ENCODE measurements at places on chromosomes 5 and 9.

GRCh38 chr9:70486127-70486526, 71.7 kb upstream of the KLF9 start:
- DNase-seq, result no peak

DNA sequence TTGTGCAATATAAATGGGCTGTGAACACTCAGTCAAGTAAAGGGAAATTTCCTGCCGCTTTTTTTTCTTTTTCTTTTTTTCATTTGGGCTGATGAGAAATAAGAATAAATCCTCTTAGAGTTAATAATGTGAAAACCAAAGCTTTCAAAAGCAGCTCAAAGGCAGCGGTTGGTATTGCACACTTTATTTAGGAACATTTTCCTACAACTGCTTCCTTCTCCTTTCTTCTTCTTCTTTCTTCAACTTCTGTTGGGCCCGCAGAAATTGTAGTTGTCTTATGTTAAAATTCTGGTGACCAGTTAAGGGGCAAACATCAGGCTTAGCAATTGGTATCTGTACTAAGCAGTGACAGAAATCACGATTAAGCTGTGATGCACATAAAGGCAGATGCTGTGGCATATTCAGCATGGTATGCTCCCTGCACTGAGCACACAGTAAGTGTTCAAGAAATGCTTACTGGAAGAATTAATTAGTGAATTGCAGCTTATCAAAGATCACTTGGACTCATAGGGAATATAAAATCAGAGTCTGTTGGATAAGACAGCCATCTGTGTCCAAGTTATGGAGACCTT, 85.4 kb downstream of the ANKRD55 start:
- no peak for DNase-seq

GRCh38 chr5:93252165-93252564, 328.9 kb downstream of the NR2F1-AS1 start:
- no peak for DNase-seq

- DNase-seq, result no peak
Observed at GRCh38 chr5:142315096-142315900, 9.5 kb downstream of the SPRY4 start.

- DNase-seq, result no peak
Observed at GRCh38 chr9:94643176-94643575, 3.9 kb upstream of the FBP1 start.

DNA sequence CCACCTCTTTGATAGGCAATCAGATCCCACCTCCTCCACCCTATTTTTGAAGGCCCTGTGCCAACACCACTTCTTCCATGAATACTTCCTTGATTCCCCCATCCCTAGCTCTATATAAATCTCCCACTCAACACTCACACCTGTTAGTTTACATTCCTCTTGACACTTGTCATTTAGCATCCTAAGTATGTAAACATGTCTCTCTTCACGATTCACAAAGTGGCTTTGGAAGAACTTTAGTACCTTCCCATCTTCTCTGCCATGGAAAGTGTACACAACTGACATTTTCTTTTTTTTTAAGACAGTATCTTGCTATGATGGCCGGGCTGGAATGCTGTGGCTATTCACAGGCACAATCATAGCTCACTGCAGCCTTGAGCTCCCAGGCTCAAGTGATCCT, 1.5 kb upstream of the FXN start:
- no peak for DNase-seq

DNA sequence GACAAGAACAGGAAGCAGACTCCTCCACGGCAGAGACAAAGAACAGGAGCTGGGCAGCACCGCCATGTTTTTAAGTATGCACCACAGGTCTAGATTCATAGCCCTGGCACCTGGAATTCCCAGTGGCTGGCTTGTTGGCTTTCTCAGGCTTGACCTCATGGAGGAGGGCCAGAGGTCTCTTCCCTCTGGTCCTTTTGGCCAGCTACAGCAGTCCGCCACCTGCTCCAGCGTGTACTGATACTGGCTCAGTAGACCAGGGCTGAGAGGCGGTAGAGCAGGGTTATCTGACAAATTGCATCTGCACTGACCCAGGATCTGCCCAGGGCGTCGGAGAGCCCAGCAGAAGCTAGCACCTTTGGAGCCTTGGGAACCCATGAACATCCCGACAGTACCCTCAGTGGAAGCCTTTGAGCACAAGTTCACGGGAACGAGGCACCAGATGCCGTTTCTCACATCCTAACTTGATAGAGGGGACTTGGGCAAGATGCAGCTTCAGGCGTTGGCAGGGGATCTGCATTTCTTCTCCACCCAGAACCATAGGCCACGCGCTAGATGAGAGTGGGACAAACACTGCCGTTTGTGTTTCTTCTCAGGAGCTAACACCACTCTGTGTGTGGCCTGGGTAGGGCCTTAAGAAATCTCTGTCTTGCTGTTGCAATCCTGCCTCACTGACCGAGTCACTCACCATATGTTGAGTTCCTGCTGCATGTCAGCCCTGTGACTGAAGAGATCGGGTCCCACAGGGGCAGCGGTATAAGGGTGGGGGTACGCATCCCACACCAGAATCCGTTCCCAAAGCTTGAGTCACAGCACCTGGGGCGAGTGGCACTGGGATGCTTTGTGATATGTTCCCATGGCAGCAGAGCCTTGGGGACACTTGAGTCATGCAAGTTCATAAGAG, 90.3 kb upstream of the OTULINL start:
- no peak for DNase-seq

DNA sequence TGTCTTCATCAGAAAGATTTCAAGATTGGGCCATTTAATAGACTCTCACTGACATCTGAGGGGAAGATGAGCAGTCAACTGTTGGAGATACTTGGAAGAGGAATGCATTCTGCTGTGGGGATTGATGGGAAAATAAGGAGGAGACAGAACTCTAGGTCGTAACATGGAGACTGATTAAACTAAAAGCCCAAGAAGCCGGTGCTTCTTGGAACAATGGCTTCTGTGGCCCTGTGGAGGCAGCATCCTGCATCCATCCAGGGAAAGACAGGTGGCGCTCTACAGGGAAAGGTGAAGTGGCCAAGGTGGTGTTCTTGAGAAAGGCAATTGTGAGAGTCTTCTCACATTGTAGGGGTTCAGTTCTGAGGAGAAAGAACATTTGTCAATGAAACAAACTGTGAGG, 31.3 kb downstream of the ZFAND5 start:
- DNase-seq, result no peak

DNA sequence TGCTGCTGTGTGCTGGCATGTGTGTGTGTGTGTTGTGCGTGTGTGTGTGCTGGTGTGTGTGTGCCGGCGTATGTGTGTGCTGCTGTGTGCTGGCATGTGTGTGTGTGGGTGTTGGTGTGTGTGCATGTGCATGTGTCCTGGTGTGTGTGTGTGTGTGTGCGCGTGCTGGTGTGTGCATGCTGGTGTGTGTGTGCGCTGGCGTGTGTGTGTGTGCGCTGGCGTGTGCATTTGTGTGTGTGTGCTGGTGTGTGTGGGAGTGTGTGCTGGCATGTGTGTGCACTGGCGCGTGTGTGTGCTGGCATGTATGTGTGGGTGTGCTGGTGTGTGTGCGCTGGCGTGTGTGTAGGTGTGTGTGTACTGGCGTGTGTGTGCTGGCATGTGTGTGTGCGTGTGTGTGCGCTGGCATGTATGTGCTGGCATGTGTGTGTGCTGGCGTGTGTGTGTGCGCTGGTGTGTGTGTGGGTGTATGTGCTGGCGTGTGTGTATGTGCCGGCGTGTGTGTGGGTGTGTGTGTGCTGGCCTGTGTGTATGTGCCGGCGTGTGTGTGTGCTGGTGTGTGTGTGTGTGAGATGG, 20.1 kb downstream of the UNC5A start:
- no peak for DNase-seq

DNA sequence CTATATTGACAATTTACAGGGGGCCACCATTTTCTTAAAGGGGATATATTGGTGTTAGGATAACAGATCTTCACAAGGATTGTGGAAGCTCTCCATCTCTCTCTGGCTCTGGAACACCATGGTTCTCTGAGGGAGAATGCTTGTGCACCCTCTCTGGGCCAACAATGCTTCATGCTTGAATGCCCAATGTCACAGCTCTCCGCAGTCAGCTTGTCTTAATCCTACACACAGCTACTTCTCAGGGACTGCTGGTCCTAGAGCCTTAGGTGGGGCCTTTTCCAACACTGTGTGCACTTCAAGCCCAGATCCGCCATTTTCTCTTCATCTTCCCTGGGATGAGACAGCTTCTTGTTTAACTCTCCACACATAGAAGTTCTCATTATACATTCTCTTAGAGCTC, 6.9 kb upstream of the PDLIM4 start:
- no peak for DNase-seq

- DNase-seq, result no peak
Observed at GRCh38 chr5:142478113-142478512, 153.3 kb upstream of the SPRY4 start.

DNA sequence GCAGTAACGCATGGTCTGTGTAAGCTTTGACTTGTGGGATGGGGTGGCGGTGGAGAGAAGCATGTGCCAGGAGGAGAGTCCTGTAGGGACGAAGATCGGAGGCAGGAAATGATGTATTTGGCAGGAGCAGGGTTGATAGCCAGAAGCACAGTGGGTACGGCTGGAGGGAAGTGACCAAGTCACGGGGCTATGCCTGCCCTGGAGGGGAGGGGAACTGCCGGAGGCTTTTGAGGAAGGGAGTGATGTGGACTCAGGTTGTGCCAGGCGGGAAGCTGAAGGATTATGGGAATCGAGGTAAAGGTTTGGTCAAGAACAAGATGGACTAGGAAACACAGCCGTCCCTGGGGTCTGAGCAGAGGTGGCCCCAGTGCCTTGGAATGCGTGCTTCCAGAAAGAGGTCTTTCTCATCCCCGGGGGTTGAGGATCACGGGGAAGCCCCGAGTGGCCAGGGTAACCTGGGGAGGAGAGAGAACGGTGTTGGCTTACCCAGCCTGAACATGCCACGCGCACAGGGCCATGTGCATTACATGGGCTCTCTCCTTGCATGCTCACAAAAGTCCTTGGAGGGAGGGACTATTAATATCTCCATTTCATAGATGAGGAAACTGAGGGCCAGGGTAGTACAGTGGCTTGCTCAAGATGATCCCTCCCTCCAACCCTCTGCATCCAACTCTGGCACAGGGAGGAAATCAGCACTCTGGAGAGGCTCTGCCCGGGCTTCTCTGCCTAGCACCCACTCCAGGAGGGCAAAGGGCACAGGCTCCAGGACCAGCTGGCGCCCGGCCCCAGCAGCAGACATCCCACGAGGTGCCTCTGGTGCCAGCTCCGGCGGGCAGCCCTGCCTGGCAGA, 253.8 kb downstream of the PBX3 start:
- DNase-seq, result no peak

- DNase-seq, result no peak
Observed at GRCh38 chr5:68930139-68930538, 163.7 kb upstream of the SLC30A5 start.

GRCh38 chr5:64497386-64497785, 8.4 kb upstream of the RGS7BP start:
- DNase-seq, result no peak

GRCh38 chr5:136043551-136043950, 14.8 kb downstream of the TGFBI start:
- DNase-seq, result no peak
